ENCODE measurements at places on chromosomes 11 and 22.

DNA sequence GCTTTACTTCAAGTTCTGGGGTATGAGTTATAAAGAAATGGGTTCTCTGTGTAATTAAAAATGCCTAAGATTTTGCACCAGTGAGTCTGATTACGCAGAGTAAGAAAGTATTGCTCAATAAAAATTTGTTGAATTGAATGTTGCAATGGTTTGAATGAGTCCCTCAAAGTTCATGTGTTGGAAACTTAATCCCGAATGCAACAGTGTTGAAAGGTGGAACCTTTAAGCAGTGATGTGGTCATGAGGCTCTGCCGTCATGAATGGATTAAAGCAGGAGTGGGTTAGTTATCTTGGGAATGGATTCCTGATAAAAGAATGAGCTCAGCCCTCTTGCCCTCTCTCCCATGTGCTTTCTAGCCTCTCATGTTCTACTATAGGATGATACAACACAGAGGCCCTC is 52.6 kb upstream of the SESN3 start:
- no peak for DNase-seq

DNA sequence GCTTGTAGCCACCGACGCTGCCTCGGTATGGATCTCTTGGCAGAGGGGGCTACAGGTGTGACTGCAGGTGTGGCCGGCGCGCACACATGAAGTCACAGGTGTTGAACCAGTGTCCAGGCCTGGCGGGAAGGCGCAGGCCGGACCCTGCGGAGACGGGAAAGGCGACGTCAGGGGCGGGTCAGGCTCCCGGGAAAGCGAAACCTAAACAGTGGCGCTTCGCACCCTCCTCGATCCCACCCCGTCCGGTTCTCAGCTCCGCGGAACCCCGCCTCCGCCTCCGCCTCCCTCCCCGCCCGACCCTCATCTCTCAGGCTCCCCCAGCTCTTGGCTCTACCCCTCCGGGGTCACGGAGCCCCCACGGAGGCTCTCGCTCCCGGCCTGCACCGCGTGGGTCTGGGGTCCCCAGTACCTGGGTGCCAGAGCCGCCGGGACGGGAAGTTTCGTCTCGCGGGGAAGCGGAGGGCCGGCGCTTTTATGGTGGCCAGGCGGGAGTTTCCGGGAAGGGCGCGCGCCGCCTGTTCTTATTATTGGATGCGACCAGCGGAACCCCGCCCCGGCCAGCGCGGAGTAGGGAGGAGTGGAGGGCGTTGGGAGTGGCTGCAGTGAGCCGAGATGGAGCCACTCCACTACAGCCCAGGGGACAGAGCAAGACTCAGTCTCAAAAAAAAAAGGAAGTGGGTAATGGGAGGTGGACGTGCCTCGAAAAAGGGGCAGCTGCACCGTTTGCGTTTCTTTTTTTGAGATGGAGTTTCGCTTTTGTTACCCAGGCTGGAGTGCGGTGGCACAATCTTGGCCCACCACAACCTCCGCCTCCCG is at the start of gene IRF7:
TSS of gene IRF7 (minus strand) at position 447 of the 816 bp plus-strand sequence. CDS start 586 bp downstream, outside the sequence.
- DNase-seq: no peak

DNA sequence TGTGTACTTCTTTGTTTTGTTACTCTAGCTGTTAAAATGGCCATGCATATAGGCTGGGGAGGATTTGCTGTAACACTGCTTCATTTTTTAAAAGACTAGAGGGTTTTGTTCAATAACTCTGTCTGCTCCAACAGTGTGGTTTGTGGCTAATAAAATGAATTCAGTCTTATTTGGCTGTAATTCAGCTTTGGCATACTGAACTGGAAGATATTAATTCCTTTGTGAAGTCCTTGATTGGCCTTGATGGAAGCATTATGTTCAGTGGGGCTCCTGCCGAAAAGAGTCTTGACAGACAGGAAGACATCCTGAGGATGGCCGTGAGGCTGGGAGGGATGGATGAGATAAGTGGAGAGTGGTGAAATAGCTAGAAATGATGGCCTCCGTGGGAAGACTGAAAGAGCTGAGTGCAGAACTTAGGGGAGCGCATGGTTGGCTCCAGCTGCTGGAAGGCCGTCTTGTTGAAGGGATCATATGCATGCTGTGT is 44.8 kb upstream of the MYO18B start:
- no peak for DNase-seq

DNA sequence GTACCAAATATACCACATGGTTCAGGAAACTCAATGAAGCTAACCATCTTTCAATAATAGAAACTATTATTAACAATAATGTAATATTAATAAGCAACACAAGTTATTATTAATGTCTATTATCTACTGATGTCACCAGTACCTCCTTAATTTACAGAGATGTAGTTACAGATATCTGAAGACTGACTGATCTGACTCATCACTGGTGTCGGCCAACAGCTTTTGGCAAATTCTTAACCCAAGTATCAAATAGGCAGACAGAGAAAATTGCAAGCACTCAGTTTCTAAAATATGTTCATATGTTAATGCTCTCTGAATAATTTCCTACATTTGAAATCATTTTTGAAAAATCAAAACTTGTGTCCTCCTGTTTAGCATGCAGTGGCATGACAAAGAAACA is 100.4 kb upstream of the DDI1 start:
- DNase-seq: no peak

DNA sequence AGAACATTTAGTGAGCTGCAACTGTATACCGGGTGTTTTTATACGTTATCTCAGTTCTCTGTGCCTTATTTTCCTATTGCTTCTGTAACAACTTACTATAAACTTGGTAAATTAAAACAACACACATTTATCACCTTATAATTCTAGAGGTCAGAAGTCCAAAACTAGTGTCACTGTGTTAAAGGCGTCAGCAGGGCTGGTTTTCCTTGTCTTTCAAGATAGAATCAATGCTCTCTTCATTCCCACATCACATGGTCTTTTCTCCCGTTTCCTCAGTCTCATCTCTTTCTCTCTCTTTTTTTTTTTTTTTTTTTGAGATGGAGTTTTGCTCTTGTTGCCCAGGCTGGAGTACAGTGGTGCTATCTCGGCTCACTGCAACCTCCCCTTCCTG is 36.1 kb downstream of the MB start:
- DNase-seq: no peak

- DNase-seq: no peak
Measured at GRCh38 chr11:4072668-4073285, 21.8 kb upstream of the RRM1 start.

DNA sequence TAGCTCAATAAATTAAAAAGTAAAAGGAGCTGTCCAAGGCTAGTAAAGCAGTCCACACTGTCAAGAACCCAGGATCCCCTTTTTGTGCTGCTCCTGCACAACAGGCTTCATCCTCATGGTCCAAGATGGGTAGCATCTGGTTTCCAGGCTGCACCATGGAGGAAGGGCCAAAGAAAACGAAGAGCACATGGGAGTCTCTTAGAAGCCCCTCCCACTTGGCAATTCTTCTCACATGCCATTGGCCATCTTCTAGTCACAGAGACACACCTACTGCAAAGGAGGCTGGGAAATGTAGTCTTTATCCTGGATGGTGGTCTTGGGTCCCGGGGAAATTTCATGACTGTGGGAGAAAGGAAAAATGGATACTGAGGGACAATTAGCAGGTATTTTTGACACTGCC is 37.8 kb downstream of the PRR5L start:
- DNase-seq: no peak

GRCh38 chr11:43135966-43136534 is 175.7 kb upstream of the API5 start:
- no peak for DNase-seq
